Upper lobe of right lung (tissue), 1 donor: ENCODE measurements at places on chromosomes 1 and 21.

GRCh38 chr1:200240656-200241055, 169.2 kb downstream of the ZNF281 start:
- peaks cover 18% of the 10 kb centered on the region for H3K4me1 ChIP-seq
- no peak overlapping the region for H3K27ac ChIP-seq
- H3K27me3 ChIP-seq: no peaks in the 10 kb centered on the region
- no peak for DNase-seq

GRCh38 chr1:17438318-17439249, 893 bp downstream of the RCC2 start:
- peak overlapping the region; percentile 66 for H3K4me3 ChIP-seq
- DNase-seq: peak; percentile 91
- peaks cover 30% of the 10 kb centered on the region for H3K4me1 ChIP-seq
- H3K27me3 ChIP-seq: no peaks in the 10 kb centered on the region
- no peaks in the 10 kb centered on the region for H3K36me3 ChIP-seq
- H3K27ac ChIP-seq: peak overlapping the region; percentile 82

- no peak for DNase-seq
- no peak overlapping the region for H3K27ac ChIP-seq
- no peaks in the 10 kb centered on the region for H3K27me3 ChIP-seq
Measured at GRCh38 chr1:86750076-86750475, 45.7 kb downstream of the SH3GLB1 start.

DNA sequence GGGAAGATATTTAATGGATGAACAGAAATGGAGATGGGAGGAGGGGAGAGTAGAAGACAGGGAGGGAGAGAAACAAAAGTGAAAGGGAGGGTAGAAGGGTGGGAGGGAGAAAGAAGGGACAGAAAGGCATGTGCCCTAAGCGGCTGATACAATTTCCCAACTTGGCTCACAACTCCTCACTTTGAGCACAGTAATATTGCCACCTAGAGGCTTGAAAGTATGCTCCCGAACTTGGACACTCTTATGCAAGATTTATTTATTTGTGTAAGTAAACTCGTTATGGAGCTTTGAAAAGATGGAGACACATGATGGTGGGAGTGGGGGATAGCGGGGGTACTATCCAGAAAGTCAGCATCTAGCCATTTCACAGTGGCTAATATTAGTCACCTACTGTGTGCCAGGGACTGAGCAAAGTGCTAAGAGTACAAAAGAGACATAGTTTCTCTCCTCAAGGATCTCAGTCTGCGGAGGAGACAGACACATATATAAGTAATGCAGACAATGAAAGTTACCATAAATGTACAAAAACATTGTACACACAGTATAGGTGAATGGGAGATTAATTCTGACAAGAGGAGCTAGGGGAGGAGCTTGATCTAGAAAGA, 189.7 kb downstream of the SEC16B start:
- H3K27ac ChIP-seq: no peak overlapping the region
- H3K4me3 ChIP-seq: no peak overlapping the region
- no peak for DNase-seq
- H3K27me3 ChIP-seq: no peaks in the 10 kb centered on the region
- no peaks in the 10 kb centered on the region for H3K36me3 ChIP-seq

DNA sequence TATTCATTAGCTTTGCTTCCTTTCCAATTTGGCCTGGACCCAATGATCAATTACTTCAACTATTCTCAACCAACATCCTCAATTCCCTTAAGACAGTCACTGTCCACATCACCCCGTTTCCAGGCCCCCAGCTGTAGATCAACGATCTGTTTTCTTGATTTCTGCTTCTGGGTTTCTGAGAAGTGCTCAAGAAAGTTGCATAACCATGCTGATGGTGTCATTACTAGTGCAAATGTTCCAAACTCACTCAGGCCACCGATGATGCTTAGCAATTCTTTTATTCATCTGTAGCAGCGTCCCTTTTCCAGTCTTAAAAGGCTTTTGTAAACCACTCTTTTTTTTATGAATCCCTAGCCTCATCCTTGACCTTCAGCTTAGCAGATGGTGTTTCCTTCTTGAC, 155.8 kb upstream of the PTGFR start:
- no peaks in the 10 kb centered on the region for H3K4me1 ChIP-seq
- no peak overlapping the region for H3K27ac ChIP-seq
- H3K4me3 ChIP-seq: no peak overlapping the region
- no peaks in the 10 kb centered on the region for H3K36me3 ChIP-seq
